ENCODE measurements at places on chromosomes 5 and 9.

DNA sequence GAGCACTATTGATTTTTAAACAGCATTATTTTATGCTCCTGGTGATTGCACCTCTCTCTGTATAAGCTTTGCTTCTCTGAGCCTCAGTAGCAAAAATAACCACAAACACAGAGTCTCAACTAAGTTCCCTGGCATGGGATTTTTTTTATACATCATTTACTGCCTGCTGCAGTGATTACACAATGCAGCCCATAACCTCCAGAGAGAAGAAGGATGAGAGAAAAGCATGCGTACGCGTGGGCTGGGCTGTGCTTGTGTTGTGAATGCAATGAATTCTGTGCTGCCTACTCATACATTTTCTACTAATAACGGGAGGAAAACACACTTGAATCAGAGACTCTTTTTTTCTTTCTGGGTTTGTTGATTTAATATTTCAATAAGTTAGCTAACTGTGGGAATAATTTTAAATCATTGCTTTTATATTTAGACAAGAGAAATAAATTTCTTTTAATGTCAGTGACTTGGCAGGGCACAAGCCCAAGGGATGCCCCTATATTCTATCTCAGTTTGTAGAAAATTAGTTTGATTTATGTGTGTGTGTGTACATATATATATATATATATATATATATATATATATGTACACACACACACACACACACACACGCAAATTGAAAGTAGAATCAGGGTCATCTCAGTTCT lies 351.5 kb downstream of the MED10 start:
- no peak for DNase-seq

DNA sequence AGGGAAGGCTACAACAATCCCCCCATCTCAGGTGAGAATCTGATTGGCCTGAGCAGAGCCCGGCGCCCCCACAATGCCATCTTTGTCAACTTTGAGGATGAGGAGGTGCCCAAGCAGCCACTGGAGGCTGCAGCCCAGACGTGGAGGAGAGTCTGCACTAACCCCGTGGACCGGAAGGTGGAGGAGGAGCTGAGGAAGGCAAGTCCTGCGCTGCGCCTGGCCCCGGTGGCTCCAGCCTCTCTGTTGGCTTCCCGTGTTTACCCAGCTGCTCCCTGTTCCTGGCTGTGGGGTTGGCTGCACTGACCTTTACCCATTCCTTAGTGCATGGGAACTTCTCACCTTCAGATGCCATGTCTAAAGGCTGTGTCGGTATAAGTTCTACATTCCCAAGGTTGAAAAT lies 11.0 kb upstream of the CEL start:
- DNase-seq = no peak

GRCh38 chr9:121073038-121073437 lies 1.7 kb upstream of the CNTRL start:
- DNase-seq = no peak

GRCh38 chr5:74235552-74235951 lies 405.0 kb downstream of the ENC1 start:
- DNase-seq = no peak

GRCh38 chr5:79716839-79717238 lies 27.2 kb downstream of the CMYA5 start:
- DNase-seq = no peak

GRCh38 chr5:169767938-169768337 lies 130.9 kb downstream of the DOCK2 start:
- no peak for DNase-seq

- no peak for DNase-seq
Measured at GRCh38 chr9:34659592-34660253, 2.7 kb downstream of the CCL27 start.

GRCh38 chr5:54874337-54875021 lies 110.9 kb downstream of the ESM1 start:
- no peak for DNase-seq

GRCh38 chr5:77908787-77909186 lies 132.6 kb upstream of the TBCA start:
- DNase-seq = no peak

Data from stimulated activated CD4-positive, alpha-beta T cell treated with anti-CD3 and anti-CD28 coated beads, Interleukin-4, amount 100 ng/mL, for 4 hours (primary cell).